Hematopoietic multipotent progenitor cell treated with erythropoietin and hydrocortisone succinate and interleukin-3 and kit ligand, for 4 days (in vitro differentiated cells): ENCODE measurements at places on chromosomes 11 and 22.

- DNase-seq: peak; percentile 36
These were observed 3.1 kb downstream of the HDHD5 start for GRCh38 chr22:17155941-17156340.

DNA sequence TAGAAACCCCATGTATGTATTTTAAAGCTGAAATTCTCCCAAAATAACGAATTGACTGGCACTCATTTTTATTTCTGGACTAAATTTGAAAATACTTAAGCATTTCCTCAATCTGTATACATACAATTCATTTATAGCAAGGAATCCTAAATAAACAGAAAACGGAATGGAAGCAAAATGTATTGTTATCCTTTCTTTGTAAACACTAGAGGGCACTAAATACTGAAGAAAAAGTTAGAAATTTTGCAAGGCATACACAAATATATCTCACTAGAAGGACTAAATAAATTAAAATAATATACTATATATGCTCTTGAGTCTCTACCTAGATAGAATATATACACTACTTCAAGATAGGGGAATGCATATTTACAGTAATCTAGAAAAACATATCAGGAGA lies 23.1 kb upstream of the ANO5 start:
- DNase-seq: peak; percentile 57

DNA sequence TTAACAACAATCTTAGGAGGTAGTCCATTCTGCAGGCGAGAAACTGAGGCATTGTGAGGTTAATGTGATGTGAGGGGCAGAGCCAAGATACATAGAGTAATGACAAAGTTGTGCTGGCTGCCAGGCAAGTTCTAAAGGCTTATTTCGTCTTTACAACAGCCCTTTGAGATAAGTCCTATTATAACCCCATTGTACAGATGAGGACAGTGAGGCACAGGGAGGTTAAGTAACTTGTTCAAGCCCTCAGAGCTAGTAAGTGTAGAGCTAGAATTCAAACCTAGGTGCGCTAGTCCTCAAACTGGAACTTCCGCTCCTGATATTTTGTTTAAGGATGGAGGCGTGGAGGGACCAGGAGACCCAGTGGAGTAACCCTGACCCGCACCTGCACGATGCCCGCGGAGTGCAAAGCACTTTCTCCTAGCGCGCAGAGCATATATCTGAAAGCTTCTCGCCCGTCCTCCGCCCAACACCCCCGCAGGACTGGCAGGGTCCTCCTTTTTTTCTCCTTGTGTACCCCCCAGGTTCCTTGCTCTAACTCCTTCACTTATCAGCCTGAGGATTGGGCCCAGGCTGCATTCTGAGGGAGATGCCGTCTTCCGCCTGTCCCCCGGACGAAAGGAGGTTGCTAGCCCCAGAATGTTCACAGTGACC lies 4.9 kb upstream of the FLI1 start:
- DNase-seq: no peak

GRCh38 chr11:118609380-118610224 lies 2.2 kb downstream of the PHLDB1 start:
- DNase-seq: peak; percentile 49

DNA sequence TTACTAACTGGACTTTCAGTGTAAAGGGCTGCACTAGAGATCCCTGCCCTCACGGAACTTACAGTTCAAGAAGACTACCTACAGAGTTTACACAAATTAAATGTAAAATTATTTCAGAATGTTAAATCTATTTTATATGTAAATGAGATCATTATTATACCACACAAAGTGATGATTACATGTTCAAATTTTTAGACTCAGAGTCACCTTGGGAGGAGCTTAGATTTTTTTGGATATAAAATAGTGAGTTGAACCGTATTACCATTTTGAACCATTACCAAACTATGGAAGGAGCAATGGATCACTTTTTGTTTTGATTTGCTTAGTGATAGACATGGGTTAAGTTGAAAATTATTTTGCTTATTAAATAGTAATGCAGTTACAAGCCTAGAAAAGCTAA lies 1.6 kb downstream of the IPO7 start:
- no peak for DNase-seq

GRCh38 chr11:18836417-18836816 lies 44.8 kb upstream of the PTPN5 start:
- DNase-seq: peak; percentile 18

- no peak for DNase-seq
These were observed 12.4 kb upstream of the HTATIP2 start for GRCh38 chr11:20351136-20351535.

DNA sequence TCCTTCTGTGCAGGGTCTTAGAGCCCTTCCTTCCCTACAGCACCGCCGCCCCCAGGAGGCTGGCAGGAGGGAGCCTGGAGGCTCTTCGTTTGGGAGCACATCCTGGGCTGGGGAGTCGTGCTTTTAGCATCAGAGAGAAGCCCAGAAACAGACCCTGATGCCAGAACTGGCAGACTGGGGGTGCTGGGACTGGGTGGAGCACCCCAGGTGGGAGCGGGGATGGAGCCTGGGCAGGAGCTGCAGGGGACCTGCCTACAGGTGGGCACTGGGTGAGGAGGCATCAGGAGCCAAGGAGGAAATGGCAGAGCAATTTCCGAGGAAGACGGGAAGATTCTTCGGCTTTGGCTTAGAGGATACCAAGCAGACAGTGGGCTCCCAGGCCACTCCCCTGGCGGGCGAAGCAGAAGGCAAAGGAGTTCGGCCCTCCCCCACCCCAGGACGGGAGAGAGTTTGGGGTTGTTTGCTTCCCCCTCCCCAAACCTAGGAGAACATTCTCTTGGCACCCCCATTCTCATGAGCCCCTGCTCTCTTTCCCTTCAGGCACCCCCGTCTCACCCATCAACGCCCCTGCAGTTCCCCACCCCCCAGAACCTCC lies 1.1 kb downstream of the SYT7 start:
- DNase-seq: no peak

GRCh38 chr22:36257948-36258670 lies 5.2 kb downstream of the APOL1 start:
- DNase-seq: no peak

- DNase-seq: peak; percentile 59
These were observed 75.4 kb downstream of the SWAP70 start for GRCh38 chr11:9739123-9739900.

GRCh38 chr11:10900681-10901415 lies 43.0 kb upstream of the ZBED5 start:
- no peak for DNase-seq

DNA sequence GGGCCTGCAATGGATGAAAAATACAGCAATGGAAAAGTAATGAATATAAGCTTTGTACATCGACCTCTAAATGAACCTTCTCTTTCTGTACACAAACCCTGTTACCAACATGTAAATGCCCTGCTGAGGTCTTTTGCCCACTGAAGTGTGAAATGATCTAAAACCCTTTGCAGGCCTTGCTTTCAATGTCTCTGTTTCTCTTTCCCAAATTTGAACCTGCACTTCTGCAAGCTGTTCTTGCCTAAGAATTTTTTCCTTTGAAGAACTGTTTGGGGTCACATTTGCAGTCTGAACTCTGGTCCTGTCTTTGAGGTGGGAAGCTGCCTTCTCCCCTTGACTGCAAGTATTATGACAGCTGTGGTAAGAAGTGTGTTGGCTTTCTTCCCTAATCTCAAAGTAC lies 1237.1 kb downstream of the FAM181B start:
- no peak for DNase-seq

DNA sequence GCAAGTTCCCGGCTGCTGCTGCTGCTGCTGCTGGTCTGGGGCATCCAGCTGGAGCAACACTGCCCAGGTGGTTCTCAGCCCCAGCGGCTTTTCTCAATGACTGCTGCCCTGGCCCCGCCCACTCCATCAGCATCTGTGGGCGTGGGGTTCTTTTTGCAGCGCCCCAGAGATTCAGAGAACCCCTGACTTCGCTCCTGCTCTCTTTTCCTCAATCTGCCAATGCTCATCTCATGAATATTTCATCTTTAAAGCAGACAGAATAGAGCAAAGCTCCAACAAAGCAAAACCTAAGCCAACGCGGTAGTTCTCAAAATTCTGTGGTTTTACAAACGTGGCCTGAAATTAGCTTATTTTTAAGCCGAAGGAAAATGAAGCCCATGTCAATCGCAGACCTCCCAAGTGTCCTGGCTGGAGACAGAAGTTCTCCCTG lies 363.6 kb downstream of the CTTN start:
- DNase-seq: no peak

DNA sequence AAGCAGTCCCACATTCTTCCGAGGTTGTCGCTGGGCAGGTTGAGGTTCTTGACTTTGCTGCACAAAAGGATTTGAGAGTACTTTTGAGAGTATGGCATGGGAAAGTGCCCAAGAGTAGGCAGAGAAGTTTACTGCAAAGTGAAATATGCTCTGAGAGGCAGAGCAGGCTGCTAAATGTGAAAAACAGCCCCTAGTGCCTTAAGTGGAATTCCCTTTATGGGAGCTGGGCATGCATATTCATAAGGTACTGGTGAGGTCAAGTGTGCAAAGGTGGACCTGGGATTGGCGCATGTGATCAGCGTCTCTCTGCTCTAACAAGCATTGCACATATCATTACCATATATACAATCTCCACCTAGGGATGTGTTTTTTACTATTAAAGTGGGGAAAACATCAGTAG lies 12.0 kb upstream of the APOL4 start:
- DNase-seq: no peak

DNA sequence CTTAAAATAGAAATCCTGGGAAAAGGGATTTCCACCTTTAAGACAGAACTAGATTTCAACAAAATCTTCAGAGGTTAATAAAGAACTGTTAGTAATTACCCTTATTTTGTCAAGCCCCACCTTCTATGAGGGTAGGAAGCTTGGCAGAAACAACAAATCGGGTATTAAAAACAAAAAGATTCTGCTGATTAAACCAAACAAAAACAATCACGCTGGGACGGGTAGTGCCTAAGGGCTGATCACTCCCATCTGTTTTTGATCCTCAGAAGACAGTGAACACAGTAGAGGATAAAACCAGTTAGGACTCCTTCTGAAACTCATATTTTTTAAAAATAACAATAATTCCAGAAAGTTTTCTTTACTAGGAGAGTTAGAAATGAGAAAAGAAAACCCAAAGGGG lies 441.3 kb upstream of the API5 start:
- no peak for DNase-seq

DNA sequence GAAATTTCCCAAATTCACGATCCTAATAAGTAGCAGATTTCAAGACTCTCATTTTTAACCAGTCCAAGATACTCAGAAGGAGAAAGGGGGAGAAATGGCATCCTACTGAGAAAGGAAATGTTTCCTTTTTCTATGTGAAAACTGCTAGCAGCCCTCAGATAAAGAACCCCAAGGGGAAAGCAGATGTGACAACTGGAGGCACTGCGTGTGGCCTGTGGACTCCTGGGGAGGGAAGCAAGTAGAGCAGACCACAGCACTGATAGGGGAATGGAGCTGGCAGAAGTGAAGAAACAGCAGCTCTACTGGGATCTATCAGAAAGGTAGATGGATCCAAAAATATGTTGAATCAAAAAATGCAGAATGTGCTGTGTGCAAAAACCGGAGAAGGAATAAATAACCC lies 239.7 kb upstream of the API5 start:
- no peak for DNase-seq

- DNase-seq: no peak
These were observed 84.6 kb upstream of the NAV2 start for GRCh38 chr11:19628018-19628417.

DNA sequence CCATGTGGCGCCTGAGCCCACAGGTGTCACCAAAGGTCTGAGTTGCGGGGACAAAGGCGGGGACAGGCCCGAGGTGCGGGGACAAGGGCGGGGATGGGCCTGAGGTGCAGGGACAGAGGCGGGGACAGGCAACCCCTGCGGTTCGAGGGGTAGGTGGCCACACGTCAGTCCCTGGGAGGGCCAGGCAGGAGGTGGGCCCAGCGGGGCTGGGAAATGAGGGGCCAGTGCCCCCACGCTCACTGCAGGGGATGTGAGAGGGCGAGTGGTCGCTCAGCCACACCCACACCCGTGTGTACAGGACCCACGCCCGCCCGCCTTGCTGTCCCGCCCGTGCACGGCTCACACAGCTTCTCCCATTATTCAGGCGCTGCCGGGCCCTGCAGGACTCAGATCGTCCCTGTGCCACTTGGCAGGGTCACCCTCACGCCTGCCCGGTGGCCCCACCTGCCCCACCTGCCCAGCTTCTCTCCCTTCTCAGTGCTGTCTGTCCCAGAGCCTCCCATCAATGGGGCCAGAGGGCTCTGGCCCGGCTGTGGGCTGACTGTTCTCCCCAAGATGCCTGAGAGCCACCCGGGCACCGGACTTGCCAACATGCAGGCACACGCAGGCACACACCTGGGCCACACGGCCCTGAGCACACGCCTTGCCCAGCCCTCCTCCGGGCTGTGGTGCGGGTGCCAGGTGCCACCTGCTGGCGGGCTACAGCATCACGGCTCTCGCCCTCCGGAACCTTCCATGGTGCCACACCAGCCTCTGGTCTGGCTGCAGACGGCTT lies 14.2 kb upstream of the MUC6 start:
- peak; percentile 85 for DNase-seq

- no peak for DNase-seq
These were observed 186.9 kb upstream of the PITPNB start for GRCh38 chr22:28105988-28106387.

- DNase-seq: no peak
These were observed 42.9 kb upstream of the PRR5 start for GRCh38 chr22:44659140-44659539.

- no peak for DNase-seq
These were observed 167.0 kb upstream of the E2F8 start for GRCh38 chr11:19407677-19408270.

DNA sequence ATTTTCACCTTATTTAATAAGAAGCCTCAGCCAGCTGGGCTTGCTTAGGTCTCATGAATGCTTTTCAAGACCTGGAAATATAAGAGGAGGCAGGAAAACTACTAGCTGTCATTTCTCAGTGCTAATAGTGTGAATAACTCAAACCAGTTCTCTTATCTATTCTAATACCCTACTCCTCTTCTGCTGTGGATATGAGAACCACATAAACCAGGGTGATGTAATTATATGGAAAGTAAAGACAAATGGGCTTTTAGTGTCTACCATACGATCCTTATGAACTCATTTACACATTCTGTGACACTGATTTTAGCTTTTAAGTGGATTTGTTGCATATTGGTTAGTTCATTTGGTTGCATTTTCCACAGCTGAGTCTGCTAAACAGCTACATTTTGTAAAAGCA lies 8.6 kb downstream of the PDGFD start:
- DNase-seq: no peak

DNA sequence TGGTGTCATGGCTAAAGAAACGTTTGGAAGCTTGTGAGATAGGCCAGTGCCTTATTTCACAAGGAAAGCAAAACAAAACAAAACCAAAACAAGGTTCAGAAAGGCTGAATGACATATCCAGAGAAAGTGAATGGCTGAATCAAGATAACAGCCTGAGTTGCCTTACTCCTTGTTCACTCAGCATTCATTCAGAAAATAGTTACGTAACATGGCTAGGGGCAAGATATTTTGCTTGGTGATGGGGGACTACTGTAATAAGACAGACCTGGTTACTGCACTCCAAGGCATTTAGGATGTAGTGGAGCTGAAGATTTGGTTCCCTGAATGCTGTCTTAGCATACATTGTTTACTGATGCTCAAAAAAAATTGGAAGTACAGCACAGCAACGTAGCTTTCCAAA lies 47.7 kb downstream of the C11orf91 start:
- no peak for DNase-seq
